ENCODE measurements at places on chromosomes 2 and 18. TPM values are rescaled to one million over a fixed set of nuclear protein-coding genes. Genes with fewer than 3 reads are reported as not detected.

SCG2 gene
- total RNA-seq, result 0.38 TPM

CCDC138 gene
- 5.2 TPM for total RNA-seq

SERPINB4 gene
- total RNA-seq, result not detected

UCN gene
- total RNA-seq, result 0.44 TPM

RAD51AP2 gene
- not detected for total RNA-seq

ATL2 gene
- 37.9 TPM for total RNA-seq

CTNNA2 gene
- total RNA-seq, result not detected

RBM44 gene
- total RNA-seq, result 0.32 TPM

CDK15 gene
- total RNA-seq, result not detected

CXCR2 gene
- total RNA-seq, result not detected
